ENCODE measurements at places on chromosomes 1 and 21. TPM values are rescaled to one million over a fixed set of nuclear protein-coding genes. Genes with fewer than 3 reads are reported as not detected.

AVPR1B gene
- 0.24 TPM for polyA plus RNA-seq

AADACL3 gene
- not detected for polyA plus RNA-seq

LCE1A gene
- not detected for polyA plus RNA-seq

DNA sequence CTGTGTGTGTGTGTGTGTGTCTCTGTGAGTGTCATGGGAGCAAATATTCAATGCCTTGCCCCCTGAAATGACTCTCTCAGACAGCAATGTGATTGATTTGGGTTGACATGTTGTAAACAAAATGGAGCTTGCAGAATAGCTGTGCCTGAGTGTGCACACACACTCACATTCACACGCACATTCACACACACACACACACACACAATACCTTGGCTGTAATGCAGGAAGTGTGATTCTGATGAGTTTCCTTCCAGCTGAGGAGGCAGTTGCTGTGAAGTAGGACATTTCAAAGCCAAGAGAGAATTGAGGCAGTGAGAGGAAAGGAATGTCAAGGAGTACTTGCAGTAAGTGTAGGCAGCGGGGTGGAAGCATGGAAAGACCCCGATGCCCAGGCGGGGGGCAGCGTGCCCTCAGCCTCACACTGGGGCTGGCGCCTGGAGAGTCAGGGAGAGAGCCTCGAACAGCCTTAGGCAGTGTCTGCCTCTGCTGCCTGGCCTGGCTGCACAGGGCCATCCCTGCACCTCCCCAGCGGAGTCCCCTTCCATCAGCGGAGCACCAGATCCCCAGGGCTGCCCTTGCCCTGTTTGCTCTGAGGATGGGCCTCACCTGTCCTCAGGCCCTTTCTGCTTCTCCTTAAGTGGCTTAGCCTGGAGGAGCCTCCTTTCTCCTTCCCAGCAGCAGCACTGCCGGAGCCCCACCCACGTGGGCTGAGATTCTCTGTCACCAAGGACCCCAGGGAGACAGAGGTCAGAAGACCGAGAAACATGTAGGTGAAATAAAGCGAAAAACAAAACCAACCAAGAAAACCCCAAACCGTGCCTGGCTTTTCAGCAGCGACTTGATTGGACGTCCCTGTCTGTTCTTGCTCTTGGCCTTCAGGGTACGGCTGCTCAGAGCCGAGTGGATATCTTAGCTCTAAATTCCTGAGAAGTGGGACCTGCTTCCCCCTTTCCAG, 9.2 kb downstream of the VASH2 start:
- no peak for DNase-seq

- DNase-seq = no peak
Observed at GRCh38 chr1:171222936-171223335, 25.4 kb upstream of the FMO1 start.

GRCh38 chr1:88124614-88125013, 559.5 kb upstream of the PKN2 start:
- no peak for DNase-seq

- no peak for DNase-seq
Observed at GRCh38 chr1:111907321-111907720, 82.1 kb downstream of the KCND3 start.

C1orf116 gene
- 0.08 TPM for polyA plus RNA-seq

CCDC27 gene
- polyA plus RNA-seq = 0.19 TPM

CEP170 gene
- 51.1 TPM for polyA plus RNA-seq

TOMM40L gene
- 9.8 TPM for polyA plus RNA-seq

PSRC1 gene
- polyA plus RNA-seq = 11.9 TPM

DNA sequence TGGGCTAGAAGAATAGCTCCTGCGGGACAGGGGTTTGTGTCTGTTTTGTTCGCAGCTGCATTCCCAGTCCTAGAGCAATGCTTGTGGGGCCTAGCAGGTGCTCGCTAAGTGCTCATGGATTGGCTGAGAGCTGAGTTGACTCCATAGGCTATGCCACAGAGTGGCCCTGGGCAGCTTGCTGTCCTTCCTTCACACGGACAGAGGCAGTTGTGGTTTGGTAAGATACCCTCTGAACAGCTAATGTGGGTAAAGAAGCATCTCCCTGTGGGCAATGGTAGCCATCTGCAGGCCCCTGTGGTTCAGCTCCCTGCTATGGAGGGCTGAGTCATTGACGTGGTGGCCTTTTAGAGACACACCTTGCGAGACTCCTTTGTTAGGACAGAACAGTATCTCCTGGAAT, 23.5 kb upstream of the LBR start:
- no peak for DNase-seq

DNA sequence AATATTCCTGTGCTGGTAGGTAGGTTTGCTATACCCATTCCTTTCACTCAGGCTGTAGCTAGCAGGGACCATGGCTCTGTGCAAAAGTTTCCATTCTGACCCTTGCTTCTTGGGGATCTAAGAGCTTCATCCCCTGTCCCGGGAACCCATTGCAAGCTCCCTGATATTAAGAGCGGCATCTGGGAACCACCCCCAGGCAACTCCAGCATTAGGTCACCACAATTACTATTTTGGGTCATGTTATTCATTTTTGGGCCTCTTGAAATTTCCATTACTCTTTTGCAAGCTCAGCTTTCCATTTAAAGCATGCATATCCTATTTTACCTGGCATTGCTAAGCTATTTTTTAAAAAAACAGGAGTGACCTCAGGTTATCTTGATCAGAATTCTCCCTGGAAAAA, 22.1 kb upstream of the ACTRT2 start:
- DNase-seq = no peak

- no peak for DNase-seq
Observed at GRCh38 chr1:27429029-27429425, 36.6 kb downstream of the GPR3 start.

DNA sequence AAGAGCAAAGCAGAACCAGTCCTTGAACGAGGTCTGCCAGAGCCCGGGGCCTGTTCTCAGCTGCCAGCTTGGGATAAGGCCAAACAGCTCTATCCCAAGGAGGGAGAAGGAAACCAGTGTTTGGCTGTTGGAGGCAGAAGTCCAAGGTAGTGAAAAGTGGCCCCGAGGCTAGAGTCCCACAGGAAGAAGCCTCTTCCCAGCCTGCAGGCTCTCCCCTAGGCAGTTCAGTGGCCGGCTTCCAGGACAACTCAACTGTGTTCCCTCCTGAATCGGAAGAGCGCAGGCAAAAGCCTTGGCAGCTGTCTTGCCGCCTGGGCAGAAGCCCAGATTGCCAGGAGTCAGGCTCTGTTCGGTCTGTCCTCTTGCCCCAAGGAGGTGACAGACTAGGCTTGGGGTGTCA, 19.3 kb downstream of the QSOX1 start:
- DNase-seq = no peak

CBR3 gene
- polyA plus RNA-seq = 3.2 TPM

CATSPERE gene
- 0.77 TPM for polyA plus RNA-seq

LCE1C gene
- polyA plus RNA-seq = not detected

DNA sequence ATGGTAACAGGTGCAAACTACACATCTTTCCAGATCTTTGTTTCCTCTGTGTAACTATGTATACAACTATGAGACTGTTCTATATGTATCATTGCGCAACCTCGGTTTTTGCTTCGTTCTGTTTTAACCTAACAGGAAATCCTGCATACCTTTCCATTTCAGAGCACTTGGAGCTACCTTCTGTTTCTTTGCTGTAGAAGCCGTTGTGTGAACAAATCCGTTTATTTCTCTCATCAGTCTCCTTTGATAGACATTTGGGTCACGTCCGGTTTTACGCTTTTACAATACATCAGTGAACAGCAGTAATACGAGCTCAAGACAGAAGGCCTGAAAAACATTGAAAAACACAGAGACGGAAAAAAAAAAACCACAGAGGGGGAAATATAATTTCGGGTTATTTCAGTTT, 10.5 kb downstream of the ATP5IF1 start:
- no peak for DNase-seq

GRCh38 chr1:23905461-23906025, 7.6 kb downstream of the CNR2 start:
- no peak for DNase-seq

INTS3 gene
- 39.2 TPM for polyA plus RNA-seq

DNA sequence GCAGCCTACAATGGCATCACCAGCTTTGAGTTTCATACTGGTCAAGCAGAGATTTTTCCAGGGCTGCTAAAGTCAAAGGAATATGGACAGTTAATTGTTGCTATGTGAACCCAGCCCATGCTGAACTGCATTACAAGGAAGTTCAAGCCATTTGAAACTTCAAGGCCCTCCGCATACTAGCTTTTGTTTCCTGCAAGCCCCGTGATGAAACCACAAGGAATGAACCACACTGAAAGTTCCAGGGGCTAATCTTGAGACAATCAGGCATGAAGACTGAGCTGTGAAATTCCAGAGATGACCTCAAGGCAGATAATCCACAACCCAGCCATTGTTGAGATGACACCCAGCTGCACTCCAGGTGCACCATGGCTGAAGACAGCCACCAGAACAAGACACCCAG, 180.8 kb downstream of the C1orf21 start:
- no peak for DNase-seq

- no peak for DNase-seq
Observed at GRCh38 chr1:2786329-2787162, 14.9 kb downstream of the TTC34 start.

DNA sequence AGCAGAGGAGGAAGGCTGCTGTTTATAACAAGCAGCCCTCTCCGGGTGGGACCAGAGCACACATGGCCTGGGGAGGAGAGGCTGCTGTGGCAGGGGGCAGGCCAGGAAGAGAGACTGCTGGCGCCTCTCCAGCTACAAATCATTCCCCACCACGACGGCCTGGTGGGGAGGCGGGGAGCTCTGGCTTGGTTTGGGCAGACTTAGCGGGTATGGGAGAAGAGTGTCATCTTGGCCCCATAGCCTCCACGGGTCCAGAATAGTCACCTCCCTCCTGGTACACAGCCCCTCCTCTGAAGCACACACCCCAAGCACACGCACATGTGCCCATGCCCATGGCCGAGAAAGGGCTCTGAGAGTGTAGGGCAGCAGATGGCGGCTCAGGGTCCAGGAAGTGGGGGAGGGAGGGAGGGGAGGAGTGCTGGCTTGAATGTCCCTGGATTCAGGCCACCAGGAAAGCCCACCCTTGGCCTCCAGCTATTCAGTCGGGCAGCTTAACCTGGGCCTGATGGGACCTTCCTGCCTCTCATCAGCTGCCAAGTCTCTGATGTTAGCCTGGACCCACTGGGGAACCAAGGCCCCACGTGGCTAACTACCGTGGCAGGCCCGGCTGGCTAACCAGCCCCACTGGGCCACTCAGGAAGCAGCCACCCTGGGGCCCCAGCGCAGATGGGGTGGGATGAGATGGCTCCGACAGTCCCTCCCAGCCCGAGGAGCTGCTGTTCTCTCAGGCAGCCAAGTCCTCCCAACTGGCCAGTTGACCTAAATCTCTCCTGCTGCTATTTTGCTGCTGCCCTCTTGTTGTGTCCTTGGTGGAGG, 10.9 kb downstream of the LRP8 start:
- no peak for DNase-seq
